ENCODE measurements at places on chromosomes 4 and X.
A peak's percentile ranks its signal among the peaks of the same experiment; 100 is the strongest.

GRCh38 chrX:151386838-151387459 is 10.1 kb upstream of the VMA21 start:
- H3K36me3 ChIP-seq, result peaks cover 3% of the 10 kb centered on the region
- H3K4me3 ChIP-seq, result no peak overlapping the region
- H3K27me3 ChIP-seq, result peaks cover 4% of the 10 kb centered on the region
- no peak for DNase-seq
- H3K27ac ChIP-seq, result no peak overlapping the region
- no peaks in the 10 kb centered on the region for H3K4me1 ChIP-seq

DNA sequence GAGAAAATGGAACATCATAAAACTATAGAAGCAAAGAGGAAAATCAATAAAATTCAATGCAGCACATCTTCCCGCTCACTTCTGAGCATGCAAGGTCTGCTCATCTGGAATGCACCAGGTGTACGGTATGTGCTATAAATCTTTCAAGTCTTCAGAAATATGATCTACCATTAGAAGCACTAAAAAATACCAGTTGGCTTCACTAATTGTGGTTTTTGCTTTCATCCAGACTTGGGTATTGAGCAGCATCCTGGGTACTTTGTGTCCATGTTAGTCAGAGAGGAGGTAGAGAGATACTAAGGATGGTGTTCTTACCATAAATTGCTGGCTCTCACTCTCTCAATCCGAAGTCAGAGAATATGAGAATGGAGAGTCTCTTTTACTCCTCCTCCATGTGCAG is 477.1 kb downstream of the PPARGC1A start:
- no peak overlapping the region for H3K27ac ChIP-seq
- no peaks in the 10 kb centered on the region for H3K27me3 ChIP-seq
- no peak for DNase-seq
- no peaks in the 10 kb centered on the region for H3K36me3 ChIP-seq
- no peaks in the 10 kb centered on the region for H3K4me1 ChIP-seq

GRCh38 chr4:2754848-2755819 is 1.0 kb downstream of the TNIP2 start:
- H3K27me3 ChIP-seq, result no peaks in the 10 kb centered on the region
- no peak for DNase-seq
- peak overlapping the region; percentile 82 for H3K4me3 ChIP-seq
- H3K27ac ChIP-seq, result peak overlapping the region; percentile 77
- peaks cover 4% of the 10 kb centered on the region for H3K36me3 ChIP-seq

- H3K36me3 ChIP-seq, result no peaks in the 10 kb centered on the region
- no peak overlapping the region for H3K4me3 ChIP-seq
- H3K27ac ChIP-seq, result no peak overlapping the region
- H3K27me3 ChIP-seq, result no peaks in the 10 kb centered on the region
- H3K4me1 ChIP-seq, result no peaks in the 10 kb centered on the region
- DNase-seq, result no peak
Measured at GRCh38 chr4:58061967-58062366, 951.8 kb upstream of the IGFBP7 start.

- DNase-seq, result no peak
- no peak overlapping the region for H3K27ac ChIP-seq
- H3K27me3 ChIP-seq, result no peaks in the 10 kb centered on the region
- no peak overlapping the region for H3K4me3 ChIP-seq
- H3K4me1 ChIP-seq, result peaks cover 24% of the 10 kb centered on the region
Measured at GRCh38 chr4:184644553-184645307, 4.5 kb downstream of the CASP3 start.

DNA sequence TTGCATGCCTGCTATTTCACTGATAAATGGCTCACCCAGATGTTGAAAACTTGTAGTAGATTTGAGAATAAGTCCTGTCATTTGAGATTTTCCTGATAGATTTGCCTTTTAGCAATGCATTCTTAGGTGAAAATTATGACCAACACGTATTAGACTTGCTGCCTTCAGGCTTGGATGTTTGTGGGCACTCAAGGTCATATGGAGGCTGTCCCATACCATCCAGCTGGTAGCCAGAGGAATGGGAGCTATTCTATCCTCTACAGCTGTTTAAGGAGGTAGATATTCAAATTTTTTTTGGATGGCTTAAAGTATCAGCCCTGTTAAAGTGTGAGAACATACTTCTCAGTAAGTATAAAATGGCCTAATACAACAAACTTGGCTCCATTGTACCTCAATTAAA is 34.7 kb downstream of the RTL3 start:
- no peaks in the 10 kb centered on the region for H3K36me3 ChIP-seq
- H3K27me3 ChIP-seq, result no peaks in the 10 kb centered on the region
- no peak overlapping the region for H3K27ac ChIP-seq

- H3K4me1 ChIP-seq, result no peaks in the 10 kb centered on the region
- no peak for DNase-seq
- H3K4me3 ChIP-seq, result no peak overlapping the region
- H3K27me3 ChIP-seq, result no peaks in the 10 kb centered on the region
- H3K36me3 ChIP-seq, result no peaks in the 10 kb centered on the region
- H3K27ac ChIP-seq, result no peak overlapping the region
Measured at GRCh38 chrX:115345615-115346014, 56.1 kb downstream of the LUZP4 start.

DNA sequence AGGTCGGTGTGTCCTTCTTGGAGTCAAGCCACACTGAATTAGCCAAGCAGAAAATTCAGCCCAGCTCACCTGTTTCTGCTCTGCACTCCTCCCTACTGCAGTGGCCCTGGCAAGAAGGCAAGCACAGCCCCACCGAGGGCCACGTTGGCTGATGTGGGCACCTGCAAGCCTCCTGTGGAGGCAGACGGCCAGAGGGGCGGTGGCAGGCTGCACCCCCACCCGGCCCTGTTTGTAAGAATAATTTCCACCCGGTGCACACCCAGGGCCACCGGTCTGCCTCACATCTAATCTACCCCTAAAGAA is 18.8 kb downstream of the PPP2R2C start:
- peaks cover 3% of the 10 kb centered on the region for H3K4me1 ChIP-seq
- no peak for DNase-seq
- no peak overlapping the region for H3K27ac ChIP-seq
- H3K27me3 ChIP-seq, result peaks cover 30% of the 10 kb centered on the region
- no peak overlapping the region for H3K4me3 ChIP-seq

- no peak overlapping the region for H3K4me3 ChIP-seq
- H3K27ac ChIP-seq, result no peak overlapping the region
- peaks cover 25% of the 10 kb centered on the region for H3K4me1 ChIP-seq
- no peak for DNase-seq
Measured at GRCh38 chrX:13370713-13371112, 50.9 kb upstream of the ATXN3L start.

DNA sequence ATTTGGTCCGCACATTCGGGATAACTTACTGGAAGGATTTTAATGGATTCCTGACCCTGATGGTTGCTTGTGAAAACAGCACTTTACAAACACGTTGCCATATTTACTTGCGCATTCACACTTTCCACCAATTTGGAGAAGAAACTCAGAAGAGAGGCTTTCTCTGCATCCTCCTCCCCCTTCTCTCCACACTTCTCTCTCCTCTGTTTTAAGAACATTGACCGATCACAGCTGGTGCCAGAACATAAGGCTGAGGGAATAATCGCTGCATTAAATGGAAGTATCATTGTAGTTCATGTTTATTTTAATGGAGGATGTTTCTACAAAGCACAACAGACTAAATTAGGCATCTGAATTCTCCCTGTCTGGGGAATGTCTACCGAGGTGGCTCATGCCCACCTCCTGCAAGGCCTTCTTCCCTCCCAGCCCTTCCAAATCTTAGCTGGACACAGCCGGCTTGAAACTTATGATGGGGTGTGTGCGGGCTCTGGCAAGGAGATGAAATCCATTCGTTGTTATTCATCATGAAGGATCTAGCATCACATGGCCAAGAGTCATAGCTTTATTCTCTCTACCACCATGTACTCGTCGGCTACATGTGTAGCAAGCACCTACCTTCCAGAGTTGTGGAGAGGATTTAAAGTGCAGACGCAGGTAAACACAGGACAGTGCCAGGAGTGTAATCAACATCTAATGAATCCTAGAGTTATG is 204.1 kb downstream of the LDB2 start:
- H3K27me3 ChIP-seq, result no peaks in the 10 kb centered on the region
- H3K4me3 ChIP-seq, result no peak overlapping the region
- no peaks in the 10 kb centered on the region for H3K4me1 ChIP-seq
- H3K36me3 ChIP-seq, result no peaks in the 10 kb centered on the region
- H3K27ac ChIP-seq, result no peak overlapping the region
- no peak for DNase-seq

DNA sequence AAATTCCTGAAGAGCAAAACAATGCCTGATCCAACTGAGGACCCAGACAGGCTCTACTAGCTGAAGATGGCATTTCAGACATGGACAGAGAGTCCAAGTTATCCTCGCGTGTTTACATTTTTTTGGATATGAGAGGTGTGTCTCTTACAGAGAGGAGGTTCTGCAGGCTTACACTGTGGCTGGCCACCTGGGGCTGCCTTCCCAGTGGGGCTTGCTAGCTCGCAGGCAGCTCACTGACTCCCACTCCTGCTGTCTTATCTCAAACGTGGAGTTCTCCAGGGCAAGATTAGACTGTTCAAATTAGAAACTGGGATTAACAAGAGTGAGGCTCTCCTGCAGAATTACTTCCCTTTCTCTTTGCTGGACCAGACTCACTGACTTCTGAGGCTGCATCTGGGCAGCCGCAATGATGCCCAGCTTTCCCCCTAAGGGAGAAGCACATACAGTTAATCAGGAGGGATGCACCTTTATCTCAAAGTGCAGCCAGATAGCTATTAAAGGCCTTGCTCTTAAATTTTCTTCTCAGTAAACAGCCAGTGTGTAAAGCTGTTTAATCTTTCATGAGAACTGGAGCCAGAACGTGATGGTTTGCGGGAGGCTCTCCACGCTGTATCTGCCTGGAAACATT is 123.0 kb downstream of the ENPP6 start:
- H3K36me3 ChIP-seq, result no peaks in the 10 kb centered on the region
- no peak overlapping the region for H3K27ac ChIP-seq
- no peak overlapping the region for H3K4me3 ChIP-seq
- DNase-seq, result no peak

- no peaks in the 10 kb centered on the region for H3K27me3 ChIP-seq
- no peaks in the 10 kb centered on the region for H3K36me3 ChIP-seq
- no peak overlapping the region for H3K4me3 ChIP-seq
- no peak for DNase-seq
- no peak overlapping the region for H3K27ac ChIP-seq
Measured at GRCh38 chr4:65508168-65508567, 162.1 kb downstream of the EPHA5 start.

GRCh38 chr4:153067376-153067775 is 131.3 kb downstream of the FHDC1 start:
- DNase-seq, result no peak
- H3K27me3 ChIP-seq, result no peaks in the 10 kb centered on the region

DNA sequence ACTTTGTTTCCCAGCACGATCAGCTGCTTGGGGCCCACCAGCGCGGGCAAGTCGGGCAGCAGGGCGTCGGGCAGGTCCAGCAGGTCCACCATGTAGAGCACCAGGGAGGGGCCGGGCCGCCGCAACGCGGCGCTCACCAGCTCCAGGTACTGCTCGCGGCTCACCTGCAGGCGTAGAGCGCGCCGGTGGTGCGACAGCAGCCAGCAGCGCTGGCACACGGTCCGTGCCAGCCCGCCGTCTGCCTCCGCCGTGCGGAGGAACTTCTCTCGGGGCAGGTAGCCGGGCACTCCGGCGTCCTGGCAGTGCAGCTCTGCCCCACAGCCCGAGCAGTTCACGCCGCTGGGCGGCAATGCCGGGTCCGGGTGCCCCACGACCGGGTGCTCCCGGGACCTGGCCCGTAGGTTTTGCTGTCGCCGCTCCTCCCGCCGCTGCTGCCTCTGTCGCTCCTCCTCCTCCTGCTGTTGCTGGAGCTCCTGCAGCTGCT is 527 bp downstream of the NOA1 start:
- H3K27ac ChIP-seq, result peak overlapping the region; percentile 99
- DNase-seq, result peak; percentile 41
- peak overlapping the region; percentile 99 for H3K4me3 ChIP-seq
- no peaks in the 10 kb centered on the region for H3K27me3 ChIP-seq
- peaks cover 26% of the 10 kb centered on the region for H3K36me3 ChIP-seq

GRCh38 chr4:103375278-103375677 is 177.1 kb upstream of the CENPE start:
- DNase-seq, result no peak
- H3K4me1 ChIP-seq, result no peaks in the 10 kb centered on the region
- no peak overlapping the region for H3K4me3 ChIP-seq
- H3K27ac ChIP-seq, result no peak overlapping the region

GRCh38 chr4:26380740-26381139 is 59.9 kb downstream of the RBPJ start:
- no peaks in the 10 kb centered on the region for H3K36me3 ChIP-seq
- H3K27ac ChIP-seq, result no peak overlapping the region
- no peak for DNase-seq
- H3K27me3 ChIP-seq, result no peaks in the 10 kb centered on the region
- peaks cover 49% of the 10 kb centered on the region for H3K4me1 ChIP-seq

- H3K4me1 ChIP-seq, result peaks cover 15% of the 10 kb centered on the region
- no peak overlapping the region for H3K27ac ChIP-seq
- peaks cover 70% of the 10 kb centered on the region for H3K36me3 ChIP-seq
- no peak overlapping the region for H3K4me3 ChIP-seq
Measured at GRCh38 chr4:17491196-17491595, 20.7 kb downstream of the QDPR start.

- no peaks in the 10 kb centered on the region for H3K36me3 ChIP-seq
- DNase-seq, result no peak
- no peak overlapping the region for H3K27ac ChIP-seq
- H3K27me3 ChIP-seq, result no peaks in the 10 kb centered on the region
- no peak overlapping the region for H3K4me3 ChIP-seq
Measured at GRCh38 chr4:159070742-159071141, 32.1 kb upstream of the RAPGEF2 start.

DNA sequence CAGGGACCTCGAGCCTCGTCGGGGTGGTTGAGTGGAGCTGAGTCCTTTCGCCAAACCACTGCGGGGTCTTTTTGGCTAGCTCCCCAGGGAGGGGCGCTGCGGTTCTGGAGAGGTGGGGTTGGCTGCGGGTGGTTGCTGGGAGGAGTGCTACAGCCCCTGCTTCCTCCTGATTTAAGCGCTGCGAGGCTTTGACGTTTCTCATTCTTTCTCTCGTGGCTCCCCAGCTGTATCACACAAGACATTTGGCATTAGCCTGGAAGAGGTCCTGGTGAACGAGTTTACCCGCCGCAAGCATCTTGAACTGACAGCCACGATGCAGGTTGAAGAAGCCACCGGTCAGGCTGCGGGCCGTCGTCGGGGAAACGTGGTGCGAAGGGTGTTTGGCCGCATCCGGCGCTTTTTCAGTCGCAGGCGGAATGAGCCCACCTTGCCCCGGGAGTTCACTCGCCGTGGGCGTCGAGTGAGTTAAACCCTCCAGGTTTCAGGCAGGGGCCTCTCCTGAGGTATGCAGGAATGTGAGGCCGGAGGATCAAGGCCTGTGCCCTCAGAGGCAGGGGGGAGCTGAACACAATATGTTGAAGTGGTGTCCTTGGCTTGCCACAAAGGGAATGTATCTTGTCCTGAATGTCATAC is 25.5 kb downstream of the ARHGAP36 start:
- H3K27ac ChIP-seq, result no peak overlapping the region
- DNase-seq, result no peak
- H3K27me3 ChIP-seq, result peaks cover 53% of the 10 kb centered on the region

GRCh38 chr4:94574050-94574449 is 122.3 kb downstream of the PDLIM5 start:
- peaks cover 5% of the 10 kb centered on the region for H3K4me1 ChIP-seq
- H3K36me3 ChIP-seq, result peaks cover 7% of the 10 kb centered on the region
- H3K27me3 ChIP-seq, result no peaks in the 10 kb centered on the region
- no peak for DNase-seq
- H3K4me3 ChIP-seq, result no peak overlapping the region

Measured in stimulated activated naive B cell treated with anti-CD40 and anti-IgM and Interleukin-4, amounts not matched to agents 10 μg/mL and 1 μg/mL and 100 μg/mL, for 72 hours (primary cell).